Cardiac atrium fibroblast (primary cell): ENCODE measurements at places on chromosomes 16 and 17. TPM values are rescaled to one million over a fixed set of nuclear protein-coding genes. Genes with fewer than 3 reads are reported as not detected.

CHST6 gene
- total RNA-seq = 0.72 and 0.97 TPM in 2 replicates

CCL14 gene
- total RNA-seq = 0.90 and 4.9 TPM in 2 replicates

CBX1 gene
- total RNA-seq = 31.1 and 33.2 TPM in 2 replicates

SHISA9 gene
- total RNA-seq = not detected in 2 replicates

PPY gene
- total RNA-seq = not detected in 2 replicates

WFIKKN1 gene
- total RNA-seq = under 0.01 TPM in 1 of 2 replicates, not detected in the other

GRAP gene
- total RNA-seq = 0.72 and 2.9 TPM in 2 replicates

IL21R gene
- total RNA-seq = 1.6 and 2.9 TPM in 2 replicates

KRTAP1-5 gene
- not detected in 2 replicates for total RNA-seq

KRT24 gene
- not detected in 2 replicates for total RNA-seq

C16orf92 gene
- total RNA-seq = not detected in 2 replicates

ALOXE3 gene
- not detected in 2 replicates for total RNA-seq

AGRP gene
- not detected in 2 replicates for total RNA-seq

CACNG4 gene
- not detected in 2 replicates for total RNA-seq

VTN gene
- 8.1 and 52.8 TPM in 2 replicates for total RNA-seq

TP53TG3 gene
- not detected in 2 replicates for total RNA-seq

SLC5A2 gene
- total RNA-seq = not detected in 2 replicates

LYRM9 gene
- total RNA-seq = 4.7 and 7.6 TPM in 2 replicates

BANP gene
- total RNA-seq = 14.1 and 20.9 TPM in 2 replicates

CEP131 gene
- 8.6 and 11.7 TPM in 2 replicates for total RNA-seq

NOXO1 gene
- 0.32 TPM in 1 of 2 replicates, not detected in the other for total RNA-seq

CETP gene
- 0.81 TPM in 1 of 2 replicates, not detected in the other for total RNA-seq

MT1A gene
- 5.7 and 6.9 TPM in 2 replicates for total RNA-seq

USP6 gene
- not detected in 2 replicates for total RNA-seq

CACNG5 gene
- not detected in 2 replicates for total RNA-seq

ATP1B2 gene
- total RNA-seq = 2.9 TPM in 1 of 2 replicates, not detected in the other

CD300LF gene
- not detected in 2 replicates for total RNA-seq

SLC46A1 gene
- total RNA-seq = 6.3 and 13.4 TPM in 2 replicates

ZNF597 gene
- total RNA-seq = 1.3 and 1.8 TPM in 2 replicates

PVALEF gene
- not detected in 2 replicates for total RNA-seq

ZDHHC1 gene
- 7.5 and 9.2 TPM in 2 replicates for total RNA-seq

EPX gene
- total RNA-seq = not detected in 2 replicates

CHST5 gene
- total RNA-seq = not detected in 2 replicates

VWA3A gene
- not detected in 2 replicates for total RNA-seq

TPSD1 gene
- total RNA-seq = not detected in 2 replicates

SRCIN1 gene
- not detected in 2 replicates for total RNA-seq

C17orf50 gene
- not detected in 2 replicates for total RNA-seq

ARHGAP23 gene
- total RNA-seq = 27.4 and 30.3 TPM in 2 replicates

XYLT1 gene
- total RNA-seq = 3.2 and 4.2 TPM in 2 replicates

TP53TG3F gene
- not detected in 2 replicates for total RNA-seq

HCRT gene
- not detected in 2 replicates for total RNA-seq

ABCA6 gene
- total RNA-seq = 53.5 and 73.7 TPM in 2 replicates

TMEM100 gene
- 4.0 and 4.9 TPM in 2 replicates for total RNA-seq

GNGT2 gene
- total RNA-seq = not detected in 2 replicates

CLEC19A gene
- not detected in 2 replicates for total RNA-seq

NOD2 gene
- not detected in 2 replicates for total RNA-seq

NPIPB2 gene
- total RNA-seq = 2.9 and 4.4 TPM in 2 replicates

NOG gene
- total RNA-seq = not detected in 2 replicates

RSPRY1 gene
- 23.8 and 26.1 TPM in 2 replicates for total RNA-seq

CCL1 gene
- total RNA-seq = not detected in 2 replicates

KRT12 gene
- total RNA-seq = not detected in 2 replicates

GAS2L2 gene
- 0.18 and 0.32 TPM in 2 replicates for total RNA-seq

CASKIN1 gene
- total RNA-seq = under 0.01 and 0.54 TPM in 2 replicates
